ENCODE measurements at places on chromosomes 3 and 15.
A peak's percentile ranks its signal among the peaks of the same experiment; 100 is the strongest.

GRCh38 chr3:7700539-7700938, 801.1 kb upstream of the LMCD1 start:
- ATAC-seq = no peak

- no peak for ATAC-seq
Measured at GRCh38 chr15:58064980-58065444, 499 bp downstream of the ALDH1A2 start.

GRCh38 chr3:82824491-82824890, 1063.0 kb upstream of the GBE1 start:
- ATAC-seq = no peak

GRCh38 chr3:157249606-157250005, 89.7 kb upstream of the CCNL1 start:
- ATAC-seq = no peak

GRCh38 chr3:79953591-79954101, 185.8 kb upstream of the ROBO1 start:
- no peak for ATAC-seq

DNA sequence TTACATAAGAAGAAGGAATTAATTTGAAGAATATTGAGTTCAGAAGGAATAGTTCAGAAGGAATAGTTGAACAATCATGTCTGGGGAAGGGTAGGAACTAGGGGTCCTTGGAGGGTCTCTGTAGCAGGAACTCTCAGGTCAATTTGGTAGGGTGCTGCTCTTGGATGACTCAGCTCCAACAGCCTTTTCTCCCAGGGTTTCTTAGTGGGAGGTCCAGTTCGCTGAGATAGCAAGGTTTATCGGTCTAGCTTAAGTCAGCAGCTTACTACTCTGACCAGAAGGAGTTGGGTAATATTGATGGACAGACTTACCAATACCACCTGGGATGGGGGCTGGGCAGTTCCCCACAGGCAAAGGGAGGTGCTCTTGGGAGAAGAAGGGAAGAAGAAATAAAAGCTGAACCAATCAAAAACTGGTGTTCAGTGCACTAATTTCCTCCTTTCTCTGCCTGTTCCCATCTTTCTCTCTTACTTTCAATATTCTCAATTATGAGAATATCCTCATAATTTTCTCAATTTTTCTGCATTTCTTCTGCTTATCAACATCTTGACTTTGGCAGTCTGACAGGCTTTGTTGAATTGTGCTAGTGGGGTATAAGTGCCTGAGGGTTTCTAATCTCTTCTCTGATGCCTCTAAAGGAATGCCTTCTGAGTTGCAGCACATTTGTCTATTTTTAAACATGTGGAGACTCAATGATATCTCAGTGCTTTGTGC, 14.4 kb upstream of the MITF start:
- no peak for ATAC-seq

DNA sequence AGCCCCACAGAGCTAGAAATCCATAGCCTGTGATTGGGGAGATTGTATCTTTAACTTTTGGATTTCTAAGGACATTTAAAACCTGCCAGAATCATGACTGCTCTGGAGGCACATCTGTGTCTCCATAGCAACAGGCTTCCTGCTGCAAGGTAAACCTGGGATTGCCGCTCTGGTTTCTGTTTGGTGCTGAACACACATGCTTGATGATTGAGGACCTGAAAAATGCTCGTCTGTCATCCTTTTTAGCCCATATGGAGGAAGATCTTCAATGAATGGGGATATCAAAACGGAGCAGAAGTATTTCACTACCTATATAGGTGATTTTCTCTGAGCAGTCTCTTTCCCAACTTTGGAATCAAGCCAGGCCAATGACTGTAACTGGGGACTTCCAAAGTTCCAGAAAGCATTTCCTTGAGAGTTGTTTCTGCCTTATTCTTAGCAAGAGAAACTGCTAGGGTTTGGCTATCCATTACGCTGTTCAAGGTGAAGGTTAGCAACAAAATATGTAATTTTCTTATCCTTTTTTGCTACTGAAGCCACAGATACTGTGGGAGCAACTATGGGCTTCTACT, 96.5 kb upstream of the TNIK start:
- ATAC-seq = no peak

DNA sequence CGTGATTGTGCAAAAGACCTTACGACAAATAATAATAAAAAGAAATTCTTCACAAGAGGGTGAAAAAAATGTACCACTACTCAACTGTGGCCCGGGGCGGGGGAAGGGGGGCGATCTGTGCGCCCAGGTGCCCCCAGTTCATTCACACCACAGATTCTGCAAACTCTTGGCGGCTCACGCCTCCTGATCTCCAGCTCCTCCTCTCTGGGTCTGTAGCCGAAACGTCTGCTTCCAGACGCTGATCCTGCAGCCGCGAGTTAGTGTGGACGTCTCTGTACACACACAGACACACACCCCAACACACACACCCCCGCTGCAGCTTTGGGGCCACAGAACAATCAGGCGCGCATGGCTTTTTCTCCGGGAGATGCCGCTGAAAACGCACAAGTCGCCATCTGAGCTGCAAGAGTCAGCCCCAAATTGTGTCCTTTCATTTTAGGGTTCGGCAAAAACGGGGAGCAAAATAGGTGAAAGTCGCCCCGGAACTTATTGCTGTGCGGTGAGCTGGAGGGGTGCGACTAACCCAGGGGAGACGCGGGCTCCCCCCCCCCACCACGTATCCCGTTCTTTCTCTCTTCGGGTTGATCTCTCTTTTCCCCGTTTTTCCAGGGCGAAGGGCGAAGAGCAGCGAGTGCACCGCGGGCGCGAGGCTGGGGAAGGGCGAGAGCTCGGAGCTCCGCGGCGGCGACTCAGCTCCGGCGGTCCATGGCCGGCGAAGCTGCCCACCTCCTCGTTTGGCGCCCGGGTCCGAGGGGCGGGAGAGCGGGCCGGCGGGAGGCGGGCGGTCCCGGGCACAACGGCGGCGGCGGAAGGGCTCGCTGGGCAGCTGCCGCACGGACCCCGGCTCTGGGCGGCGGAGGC, 505 bp upstream of the WNT5A start:
- ATAC-seq = no peak

DNA sequence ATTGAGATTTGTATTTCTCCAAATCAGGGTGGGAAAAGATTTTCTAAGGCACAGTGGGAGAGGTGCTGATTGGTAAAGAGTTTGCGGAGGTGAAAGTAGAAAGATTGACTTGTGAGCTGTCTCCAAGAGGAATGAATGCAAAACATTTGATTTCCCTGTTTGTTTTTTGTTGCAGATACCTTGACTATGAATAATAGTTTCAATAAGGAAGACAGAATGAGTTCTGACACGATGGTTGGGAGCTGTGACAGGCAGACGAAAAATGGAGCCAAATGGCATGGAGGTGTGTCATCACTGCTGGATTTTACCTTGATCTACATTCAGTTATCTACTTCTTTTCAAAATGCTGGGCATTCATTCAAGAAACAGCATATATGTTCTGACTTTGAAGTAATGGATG, 145.1 kb downstream of the NFKBIZ start:
- ATAC-seq = no peak

- ATAC-seq = no peak
Measured at GRCh38 chr3:155326901-155327300, 33.4 kb upstream of the STRIT1 start.

- ATAC-seq = no peak
Measured at GRCh38 chr3:159848348-159849118, 140.1 kb upstream of the IL12A start.

DNA sequence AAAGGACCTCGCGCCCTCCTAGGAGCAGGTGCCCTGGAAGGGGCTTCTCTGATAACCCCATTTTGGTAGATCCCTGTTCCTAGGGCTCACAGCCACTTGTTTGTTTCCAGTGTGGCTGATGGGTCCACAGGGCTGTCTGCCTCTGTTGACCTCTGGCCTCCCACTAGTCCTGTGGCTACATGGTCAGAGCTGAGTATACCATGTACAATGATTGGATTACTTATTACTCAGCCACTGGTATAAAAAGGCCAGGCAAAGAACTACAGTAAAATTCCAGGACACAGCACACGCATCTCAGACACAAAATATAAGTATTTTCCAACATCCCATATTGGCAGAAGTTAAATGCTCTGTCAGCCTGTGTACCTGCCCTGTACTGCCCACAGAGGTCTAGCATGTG, 277.3 kb downstream of the GABRG3 start:
- ATAC-seq = no peak

DNA sequence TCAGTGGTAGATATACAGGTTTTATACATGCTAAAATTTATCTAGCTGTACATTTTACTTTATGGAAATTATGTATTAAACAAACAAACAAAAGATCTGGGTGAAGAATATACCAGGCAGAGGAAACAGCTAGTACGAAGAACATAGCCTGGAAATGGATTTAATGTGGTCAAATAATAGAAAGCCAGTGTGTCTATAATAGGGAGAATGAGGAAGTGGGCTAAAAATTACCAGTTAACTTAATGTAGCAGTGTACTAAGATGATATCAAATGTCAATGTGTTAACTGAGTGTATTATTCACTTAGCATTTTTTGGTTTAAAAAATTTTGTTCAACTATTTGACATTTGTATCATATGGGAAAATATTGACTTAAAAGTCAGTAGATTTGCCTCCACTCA, 22.8 kb upstream of the SLC15A2 start:
- no peak for ATAC-seq

GRCh38 chr3:71693641-71694040, 31.6 kb downstream of the EIF4E3 start:
- ATAC-seq = no peak

DNA sequence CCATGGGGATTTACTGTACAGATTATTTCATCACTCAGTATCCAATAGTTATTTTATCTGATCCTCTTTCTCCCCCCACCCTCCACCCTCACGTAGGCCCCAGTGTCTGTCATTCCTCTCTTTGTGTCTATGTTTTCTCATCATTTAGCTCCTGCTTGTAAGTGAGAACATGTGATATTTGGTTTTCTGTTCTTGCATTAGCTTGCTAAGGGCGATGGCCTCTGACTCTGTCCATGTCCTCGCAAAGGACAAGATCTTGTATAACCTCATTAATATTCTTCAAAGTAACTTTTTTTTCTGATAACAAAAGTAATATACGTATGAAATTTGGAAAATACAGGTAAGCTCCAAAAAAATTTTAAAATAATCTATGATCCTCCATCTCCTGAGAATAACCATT, 67.4 kb downstream of the MAP3K13 start:
- no peak for ATAC-seq

- no peak for ATAC-seq
Measured at GRCh38 chr15:30889196-30889595, 14.5 kb upstream of the FAN1 start.

- peak; percentile 23 for ATAC-seq
Measured at GRCh38 chr3:152299249-152299976, 30.7 kb downstream of the MBNL1 start.

DNA sequence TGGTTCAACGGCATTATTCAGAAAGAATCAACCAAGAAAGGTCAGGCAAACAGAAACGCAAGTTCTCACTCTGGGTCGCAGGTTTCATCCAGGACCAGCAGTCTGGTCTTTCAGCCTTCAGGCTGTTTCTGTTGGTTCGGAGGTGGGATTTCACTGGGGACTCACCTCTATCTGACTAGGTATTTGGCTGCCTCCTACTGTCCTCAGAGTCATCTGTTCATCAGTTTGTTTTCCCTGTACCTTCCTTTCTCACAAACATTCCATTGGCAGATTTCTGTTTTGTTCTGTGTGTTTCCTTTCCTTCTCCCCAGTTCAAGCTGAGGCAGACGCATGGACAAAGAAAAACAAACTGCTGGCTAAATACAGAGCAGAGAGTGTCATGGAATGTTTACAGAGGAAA, 1046.6 kb upstream of the CFAP20DC start:
- no peak for ATAC-seq

GRCh38 chr15:89615135-89615534, 39.9 kb downstream of the TICRR start:
- no peak for ATAC-seq

DNA sequence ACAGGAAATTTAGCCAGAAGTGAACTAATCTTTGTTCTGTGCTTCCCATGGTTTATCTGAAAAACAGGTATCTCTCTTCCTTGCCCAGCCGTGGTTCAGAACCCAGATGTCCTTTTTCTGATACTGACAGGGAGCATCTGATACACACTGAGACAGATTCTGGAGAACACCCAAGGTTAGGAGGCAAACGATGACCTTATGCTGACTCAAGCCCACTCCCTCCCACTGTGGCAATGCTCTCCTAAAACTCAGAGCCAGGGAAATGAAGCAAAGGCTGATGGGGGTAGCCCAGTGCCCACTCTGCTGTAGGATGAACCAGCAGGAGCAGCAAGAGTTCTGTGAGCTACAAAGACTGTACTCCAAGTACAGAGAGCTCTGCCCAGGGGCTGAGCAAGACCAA, 225.1 kb downstream of the NTRK3 start:
- no peak for ATAC-seq

- no peak for ATAC-seq
Measured at GRCh38 chr15:39078026-39078425, 502.9 kb upstream of the THBS1 start.

DNA sequence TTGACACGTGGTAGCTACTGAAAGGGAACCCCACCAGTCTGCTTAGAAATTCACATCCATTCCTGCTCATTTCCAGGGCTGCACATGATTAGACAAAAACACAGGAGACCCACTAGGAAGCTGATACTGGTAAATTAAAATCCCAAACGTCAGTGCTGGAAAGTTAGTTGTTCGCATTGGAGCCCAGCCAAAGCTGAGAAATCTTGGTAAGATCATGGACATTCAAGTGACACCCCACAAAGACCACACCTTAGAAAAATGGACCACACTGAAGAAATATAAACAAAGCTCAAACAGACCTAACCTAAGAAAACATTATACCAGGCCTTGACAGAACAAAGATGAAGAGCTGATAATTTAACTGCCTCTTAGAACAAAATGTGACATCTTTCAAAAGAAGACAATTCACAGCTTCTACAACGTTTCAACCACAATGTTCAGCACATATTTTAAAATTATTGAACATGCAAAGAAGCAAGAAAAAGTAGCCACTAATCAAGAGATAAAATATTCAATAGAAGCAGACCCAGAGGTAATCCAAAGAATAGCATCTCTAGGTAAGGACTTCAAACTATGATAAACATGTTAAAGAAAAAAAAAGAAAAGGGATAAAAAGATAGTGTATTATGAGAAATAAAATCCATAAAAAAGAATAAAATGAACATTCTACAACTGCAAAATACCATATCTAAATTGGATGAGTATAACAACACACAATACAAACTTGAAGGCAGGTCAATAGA, 20.4 kb downstream of the RAD18 start:
- no peak for ATAC-seq

DNA sequence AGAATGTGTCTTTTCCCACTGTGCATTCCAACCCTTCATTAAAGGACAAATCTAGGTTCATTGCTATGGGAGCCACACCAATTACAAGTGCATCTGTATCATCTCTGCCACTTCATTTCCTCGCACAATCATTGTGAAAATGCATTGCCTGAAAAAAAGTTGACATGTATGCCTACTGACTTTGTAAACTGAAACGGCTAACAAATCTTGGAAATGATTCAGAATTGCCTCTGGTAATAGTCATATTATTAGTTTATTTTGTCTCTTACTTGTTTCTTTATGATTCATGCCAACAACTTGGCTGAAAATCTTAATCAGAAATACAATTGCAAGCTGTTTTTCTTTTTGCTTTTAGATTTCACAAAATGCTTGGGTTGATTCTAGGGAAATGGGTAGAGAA, 497.1 kb downstream of the ZIC1 start:
- no peak for ATAC-seq

GRCh38 chr3:178623666-178624255, 87.5 kb downstream of the KCNMB2 start:
- no peak for ATAC-seq
